ENCODE measurements at places on chromosomes 4 and X.

DNA sequence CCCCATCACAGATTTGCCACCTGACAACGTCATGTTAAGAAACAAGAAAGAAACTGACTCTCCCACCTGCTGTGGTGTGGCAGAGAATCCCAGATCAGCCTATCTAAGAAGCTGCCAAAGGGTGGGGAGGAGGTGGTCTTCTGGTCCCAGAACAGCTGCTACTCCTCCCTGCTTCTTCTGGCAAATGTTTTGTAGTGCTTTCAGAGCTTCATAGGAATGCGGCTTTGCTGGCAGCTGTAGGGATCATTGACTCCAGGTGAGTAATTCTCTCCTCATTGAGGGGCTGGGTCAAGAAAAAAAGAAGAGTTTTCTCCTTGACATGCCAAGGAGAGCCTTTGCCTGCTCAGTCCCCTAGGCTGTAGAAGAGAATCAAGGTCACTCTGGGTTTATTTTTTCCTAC is 23.3 kb downstream of the NRK start:
- no peak for DNase-seq

GRCh38 chr4:100063355-100063754 is 113.3 kb upstream of the H2AZ1 start:
- DNase-seq: no peak

GRCh38 chr4:135741583-135741982 is 1540.0 kb upstream of the PABPC4L start:
- DNase-seq: no peak

- DNase-seq: peak; percentile 40
Measured at GRCh38 chrX:145843146-145843904, 25.7 kb downstream of the SLITRK2 start.

DNA sequence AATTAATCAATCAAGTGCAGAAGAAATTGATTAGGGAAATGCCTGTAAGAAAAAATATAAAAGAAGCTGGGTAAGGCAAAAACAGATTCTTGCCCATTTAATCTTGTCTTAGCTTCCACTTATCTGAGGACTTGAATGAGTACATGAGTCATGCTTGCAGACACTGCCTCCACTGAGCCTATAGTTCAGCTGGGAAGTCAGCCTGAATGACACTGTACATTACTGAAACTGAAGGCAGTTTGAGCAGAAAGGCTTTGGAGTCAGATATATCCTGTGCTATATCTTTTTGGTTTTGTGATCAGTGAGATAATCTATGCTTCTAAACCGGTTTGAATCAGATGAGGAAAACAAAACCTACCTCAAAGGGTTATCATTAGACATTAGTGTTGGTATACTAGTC is 61.3 kb downstream of the NUDT11 start:
- no peak for DNase-seq

DNA sequence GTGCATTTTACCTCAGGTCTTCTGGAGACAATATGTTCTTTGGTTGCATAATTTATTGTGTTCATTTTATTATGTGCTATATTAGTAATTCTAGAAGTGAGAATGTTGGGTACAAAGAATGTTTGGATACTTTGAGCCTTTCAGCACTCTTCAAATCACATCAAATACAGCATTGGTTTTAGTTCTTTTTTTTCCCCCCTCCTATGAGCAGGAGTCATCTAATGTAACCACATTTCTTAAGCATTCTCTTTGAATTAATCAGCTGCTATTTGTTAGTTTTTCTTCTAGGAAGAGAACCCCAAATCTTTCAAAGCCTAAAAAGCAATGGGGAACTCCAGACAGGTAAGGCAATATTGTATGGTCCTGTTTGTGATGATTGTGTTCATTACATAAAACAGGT is 46.7 kb downstream of the ARL9 start:
- no peak for DNase-seq

GRCh38 chr4:1331591-1332353 is 15.2 kb upstream of the UVSSA start:
- DNase-seq: no peak

GRCh38 chr4:73875401-73875800 is 6.2 kb downstream of the CXCL1 start:
- DNase-seq: no peak

DNA sequence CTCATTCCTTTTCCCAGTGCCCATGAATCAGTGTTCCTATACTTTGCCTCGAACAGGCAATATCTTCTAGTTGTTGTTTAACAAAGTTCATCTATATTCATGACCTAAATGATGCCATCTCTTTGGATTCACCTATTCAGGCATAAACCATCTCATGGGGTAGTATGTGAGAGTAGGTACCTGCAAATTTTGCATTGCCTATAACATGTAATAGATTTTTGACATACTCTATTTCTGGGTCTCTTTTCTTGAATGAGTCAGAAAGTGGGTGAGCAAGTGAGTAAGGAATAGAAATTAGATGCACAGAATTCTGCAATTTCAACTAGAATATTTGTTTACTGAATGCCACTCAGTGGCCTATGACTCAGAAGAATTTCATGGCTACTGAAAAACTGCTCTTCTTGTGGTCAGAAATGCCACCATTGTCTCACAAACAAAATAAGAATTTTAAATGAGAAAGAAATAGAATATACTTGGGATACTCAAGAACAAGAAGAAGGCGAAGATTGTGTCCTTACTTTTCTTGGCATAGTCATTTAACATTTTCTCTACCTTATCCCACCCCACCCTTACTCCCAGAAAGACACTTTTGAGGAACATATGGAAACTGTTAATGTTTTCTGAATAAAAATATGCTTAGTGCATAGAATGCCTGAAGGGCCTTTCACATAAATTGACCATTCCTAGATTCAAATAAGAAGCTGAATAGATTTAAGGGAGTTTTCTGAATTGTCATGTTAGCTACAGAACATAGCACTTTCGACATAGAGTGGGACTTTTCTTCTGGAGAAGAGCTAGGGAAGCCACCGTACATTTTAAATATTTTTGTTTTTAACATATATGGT is 86.8 kb downstream of the HHIP start:
- DNase-seq: no peak

DNA sequence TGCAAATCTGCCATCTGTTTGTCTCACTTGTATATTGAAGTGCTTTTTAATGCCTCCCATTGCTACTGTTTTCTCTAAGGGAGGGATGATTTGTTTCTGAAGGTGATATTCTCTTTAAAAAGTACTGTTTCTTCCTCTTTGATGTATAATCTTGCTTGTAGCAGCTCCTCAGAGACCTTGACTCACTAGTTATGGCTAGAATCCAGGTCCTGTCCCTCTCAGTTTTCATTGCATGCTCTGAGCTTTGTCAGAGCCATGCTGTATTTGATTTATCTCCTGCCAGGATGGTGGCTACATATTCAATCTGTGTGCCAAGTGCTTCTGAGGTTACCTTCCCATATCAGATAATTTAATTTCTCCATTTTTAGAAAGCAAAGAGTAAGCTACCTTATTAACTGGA is 56.0 kb downstream of the GLUD2 start:
- no peak for DNase-seq

DNA sequence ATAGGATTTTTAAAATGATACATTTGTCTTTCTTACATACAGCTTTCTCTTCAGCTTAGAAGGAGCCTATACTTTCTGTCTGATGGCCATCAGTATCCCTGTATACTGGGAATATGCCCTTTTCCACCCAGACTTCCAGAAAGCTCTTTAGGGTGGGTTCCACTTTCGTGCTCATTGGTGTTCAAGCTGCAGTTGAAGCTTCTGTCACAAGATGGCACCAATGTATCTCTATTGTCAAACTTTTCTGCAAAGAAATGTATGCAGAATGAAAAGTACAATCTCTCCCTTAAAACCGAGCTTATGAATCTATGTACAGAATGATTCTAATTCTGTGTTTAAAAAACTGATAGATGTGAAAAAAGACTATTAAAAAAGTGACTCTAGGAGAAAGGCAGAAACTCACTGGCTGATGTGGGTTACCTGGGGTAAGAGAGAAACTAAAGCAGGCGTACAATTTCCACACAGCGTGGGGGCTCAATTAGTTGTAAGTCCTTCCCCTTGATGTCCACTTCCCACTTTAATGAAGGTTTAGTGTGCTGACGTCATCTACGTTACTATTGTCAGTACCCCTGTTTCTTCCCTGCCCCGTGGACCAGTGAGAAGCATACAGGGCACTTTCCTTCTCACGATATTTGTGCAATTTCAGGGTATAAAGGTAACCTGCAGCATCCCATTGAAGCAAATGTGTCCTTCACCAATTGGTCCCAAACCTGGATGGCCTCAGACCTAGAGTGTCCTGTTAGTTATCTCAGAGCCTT is 57.3 kb upstream of the TCEAL2 start:
- peak; percentile 30 for DNase-seq

DNA sequence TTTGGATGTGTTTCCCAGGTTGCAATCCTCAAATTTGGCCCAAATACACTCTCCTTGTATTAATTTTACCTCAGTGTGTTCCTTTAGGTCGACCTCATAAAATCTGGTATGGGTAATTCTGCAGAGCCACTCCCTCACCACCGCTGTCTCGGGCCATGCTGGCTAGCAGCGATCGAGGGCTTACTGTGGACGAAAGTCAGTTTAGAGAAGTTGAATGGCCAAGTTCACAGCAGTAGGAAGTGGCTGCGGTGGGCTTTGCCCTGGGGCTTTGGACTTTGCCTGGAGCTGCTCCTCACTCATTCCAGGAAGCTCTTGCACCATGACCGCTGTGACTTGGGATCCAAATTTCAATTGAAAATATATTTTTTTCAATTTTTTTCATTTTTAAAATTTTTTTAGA is 19.6 kb downstream of the TMEM187 start:
- DNase-seq: no peak

DNA sequence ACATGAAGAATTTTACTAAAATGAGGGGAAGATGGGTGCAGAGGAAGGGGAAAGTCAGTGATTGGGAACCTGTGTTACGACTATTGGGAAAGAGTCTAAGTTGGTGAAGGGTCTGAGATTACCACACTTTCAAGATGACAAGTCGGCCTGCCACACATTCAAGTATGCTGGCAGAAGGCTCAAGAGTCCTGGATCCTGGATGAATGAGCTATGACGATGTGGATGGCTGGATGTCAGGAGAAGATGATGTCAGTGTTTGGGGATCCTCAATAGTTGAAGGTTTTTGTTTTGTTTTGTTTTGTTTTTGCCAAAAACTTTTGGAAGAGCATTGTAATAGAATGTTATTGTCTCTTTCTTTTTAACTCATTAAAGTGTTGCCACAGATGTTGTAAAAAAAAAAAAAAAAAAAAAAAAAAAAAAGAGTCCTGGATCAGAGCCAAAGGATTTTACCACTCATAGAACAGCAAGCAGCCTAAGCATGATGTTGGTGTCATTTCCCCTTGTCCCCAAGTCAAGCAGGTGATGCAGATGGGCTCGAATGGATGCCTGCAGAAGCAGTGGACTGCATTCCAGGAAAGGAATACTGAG is 120.6 kb downstream of the REELD1 start:
- DNase-seq: no peak

Data from midbrain (tissue), 1 donor.